Left colon (tissue), 2 donors: ENCODE measurements at places on chromosomes 13 and 19.
A peak's percentile ranks its signal among the peaks of the same experiment; 100 is the strongest.

GRCh38 chr19:50449236-50449899 lies 16.7 kb downstream of the MYBPC2 start:
- DNase-seq: no peak

- DNase-seq: peak; percentile 78
These were observed 64.8 kb downstream of the SOX1 start for GRCh38 chr13:112131713-112132113.

GRCh38 chr19:50967929-50968715 lies 1.3 kb downstream of the KLK6 start:
- no peak for DNase-seq

DNA sequence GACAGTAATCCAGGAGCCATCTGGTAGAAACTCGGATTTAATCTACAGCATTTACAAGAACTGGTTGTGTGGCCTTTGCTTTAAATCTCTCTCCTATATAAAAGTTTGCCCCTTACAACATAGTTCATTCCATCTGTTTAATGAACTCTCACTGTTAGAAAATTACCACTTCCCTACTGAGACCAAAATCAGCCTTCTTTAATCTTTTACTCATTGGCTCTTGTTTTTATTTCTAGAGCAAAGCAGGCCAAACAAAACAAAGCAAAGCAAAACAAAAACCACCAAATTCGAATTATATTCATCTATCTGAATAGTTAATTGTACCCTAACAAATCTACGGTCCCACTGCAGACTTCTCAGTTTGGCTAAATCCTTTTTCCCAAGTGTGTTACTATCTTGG lies 127.0 kb downstream of the UGGT2 start:
- DNase-seq: no peak

DNA sequence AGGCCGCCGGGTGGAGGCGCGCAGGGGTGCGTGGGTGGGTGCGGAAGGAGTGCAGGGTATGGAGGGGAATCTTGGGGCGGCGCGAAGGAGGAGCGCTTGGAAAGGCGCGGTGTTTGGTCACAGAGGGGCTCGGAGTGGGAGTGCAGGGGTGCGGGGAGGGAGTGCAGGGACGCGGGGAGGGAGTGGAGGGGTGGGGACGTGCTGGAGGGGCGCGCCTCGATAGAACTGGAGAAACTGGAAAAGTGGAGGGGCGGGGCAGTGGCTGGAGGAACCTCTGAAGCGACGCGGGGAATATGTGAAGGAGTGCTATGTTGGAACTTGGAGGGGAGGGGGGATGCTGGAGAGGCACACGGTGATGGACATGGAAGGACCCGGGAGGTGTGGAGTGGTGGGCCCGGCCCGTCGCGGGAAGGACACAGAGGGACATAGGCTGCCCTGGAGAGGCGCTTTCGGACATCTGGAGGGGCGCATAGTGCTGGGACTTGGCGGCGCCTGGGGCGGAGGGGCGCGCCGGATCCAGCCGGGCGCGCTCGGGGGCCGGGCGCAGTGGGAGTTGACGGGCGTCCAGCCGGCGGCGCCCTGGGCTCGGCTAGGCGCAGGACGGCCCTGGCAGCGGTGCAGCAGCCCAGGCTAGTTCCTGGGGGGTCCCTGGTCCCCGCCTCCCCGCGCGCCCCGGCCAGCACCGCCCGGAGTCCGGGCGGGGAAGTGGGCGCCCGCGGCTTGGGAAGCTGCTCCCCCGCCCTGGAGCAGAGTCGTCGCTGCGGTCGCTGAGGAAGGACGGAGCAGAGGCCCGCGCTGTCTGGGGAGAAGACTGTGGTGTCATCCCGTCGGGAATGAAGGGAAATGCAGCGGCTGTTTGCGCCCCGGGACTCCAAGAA lies 20.8 kb upstream of the SGCG start:
- no peak for DNase-seq

DNA sequence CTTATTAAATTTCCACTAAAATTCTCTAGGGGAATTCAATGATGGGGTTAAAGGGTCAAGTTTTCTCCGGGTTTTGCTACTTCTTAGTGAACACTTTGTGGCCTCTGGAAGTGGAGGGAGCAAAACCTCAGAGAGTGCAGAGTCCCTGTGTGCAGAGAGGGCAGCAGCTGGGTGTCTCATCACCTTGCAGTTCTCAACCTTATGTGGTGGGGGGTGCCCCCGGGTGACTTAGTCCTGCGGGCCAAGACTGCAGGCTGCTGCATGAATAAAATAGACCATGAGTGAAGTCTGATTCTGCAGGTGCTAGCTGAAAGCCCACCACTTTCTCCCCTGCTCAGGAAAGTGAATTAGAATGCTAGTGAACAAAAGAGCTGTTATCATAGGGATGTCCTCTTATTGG lies 191.6 kb downstream of the DLEU7 start:
- DNase-seq: no peak

DNA sequence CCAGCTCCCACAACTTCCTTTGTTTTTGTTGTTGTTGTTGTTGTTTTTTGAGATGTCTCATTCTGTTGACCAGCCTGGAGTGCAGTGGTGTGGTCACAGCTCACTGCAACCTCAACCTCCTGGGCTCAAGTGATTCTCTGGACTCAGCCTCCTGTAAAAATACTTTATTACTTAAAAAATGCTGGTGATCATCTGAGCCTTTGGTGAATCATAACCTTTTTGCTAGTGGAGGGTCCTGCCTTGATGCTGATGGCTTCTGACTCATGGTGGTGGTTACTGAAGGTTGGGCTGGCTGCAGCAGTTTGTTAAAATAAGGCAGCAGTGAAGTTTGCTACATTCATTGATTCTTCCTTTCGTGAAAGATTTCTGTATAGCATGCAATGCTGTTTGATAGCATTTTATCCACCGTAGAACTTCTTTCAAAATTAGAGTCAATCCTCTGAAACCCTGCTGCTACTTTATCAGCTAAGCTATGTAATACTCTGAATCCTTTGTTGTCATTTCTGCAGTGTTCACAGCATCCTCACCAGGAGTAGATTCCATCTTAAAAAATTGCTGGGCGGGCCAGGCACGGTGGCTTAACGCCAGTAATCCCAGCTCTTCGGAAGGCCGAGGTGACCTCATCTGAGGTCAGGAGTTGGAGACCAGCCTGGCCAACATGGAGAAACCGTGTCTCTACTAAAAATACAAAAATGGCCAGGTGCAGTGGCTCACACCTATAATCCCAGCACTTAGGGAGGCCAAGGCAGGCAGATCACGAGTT lies 18.0 kb downstream of the ARHGAP35 start:
- DNase-seq: no peak

DNA sequence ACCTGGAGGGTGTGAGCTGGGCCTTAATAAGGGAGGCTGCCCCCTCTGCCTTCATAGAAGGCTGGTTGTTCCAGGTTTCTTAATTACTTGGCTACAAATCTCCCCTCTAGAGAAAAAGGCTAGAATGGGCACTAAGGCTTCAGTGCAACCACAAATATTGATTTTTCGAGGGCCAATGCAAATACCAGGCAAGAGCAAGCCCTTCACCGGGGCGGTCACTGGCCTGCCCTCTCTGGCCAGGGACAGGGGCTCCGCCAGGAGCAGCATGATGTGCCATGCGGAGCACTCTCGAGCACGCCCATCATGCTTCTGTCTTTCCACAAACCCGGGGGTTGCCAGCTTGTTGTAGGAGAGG lies 127.8 kb upstream of the SPACA7 start:
- DNase-seq: no peak

- DNase-seq: no peak
These were observed at the start of gene TGFBR3L for GRCh38 chr19:7914598-7915045. Gene TGFBR3L (plus strand): TSS chr19:7914830.

- no peak for DNase-seq
These were observed 220.4 kb upstream of the HTR2A start for GRCh38 chr13:47117268-47117667.

GRCh38 chr13:99275093-99275469 lies 16.9 kb upstream of the GPR18 start:
- no peak for DNase-seq

- no peak for DNase-seq
These were observed 71.3 kb downstream of the ARHGEF7 start for GRCh38 chr13:111186305-111186935.

- no peak for DNase-seq
These were observed 429.1 kb upstream of the ARGLU1 start for GRCh38 chr13:106996867-106997618.

- DNase-seq: no peak
These were observed 5.3 kb upstream of the FFAR1 start for GRCh38 chr19:35342430-35342829.

GRCh38 chr19:11168568-11168967 lies 13.0 kb upstream of the SPC24 start:
- no peak for DNase-seq

DNA sequence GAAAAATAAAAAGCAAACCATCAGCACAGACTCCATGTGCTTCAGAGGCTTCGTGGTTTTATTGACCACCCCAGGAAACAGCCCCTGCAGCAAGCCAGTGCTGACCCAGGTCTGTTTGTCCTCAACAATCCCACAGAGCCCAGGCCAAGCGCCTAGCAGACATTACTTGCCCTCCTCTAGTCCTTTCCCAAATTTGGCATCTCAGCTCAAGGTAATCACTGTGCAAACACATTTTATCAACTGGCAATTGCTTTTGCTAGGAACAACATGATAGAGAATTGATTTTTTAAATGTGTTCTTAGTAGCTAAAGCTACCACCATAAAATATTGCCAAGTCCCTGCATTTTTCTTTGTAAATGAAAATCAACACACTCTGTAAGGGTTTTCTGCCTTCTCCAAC lies 121.8 kb downstream of the STOML3 start:
- no peak for DNase-seq

GRCh38 chr13:45501175-45501526 lies 36.4 kb downstream of the COG3 start:
- no peak for DNase-seq
